ENCODE measurements at places on chromosomes 16 and 17.

DNA sequence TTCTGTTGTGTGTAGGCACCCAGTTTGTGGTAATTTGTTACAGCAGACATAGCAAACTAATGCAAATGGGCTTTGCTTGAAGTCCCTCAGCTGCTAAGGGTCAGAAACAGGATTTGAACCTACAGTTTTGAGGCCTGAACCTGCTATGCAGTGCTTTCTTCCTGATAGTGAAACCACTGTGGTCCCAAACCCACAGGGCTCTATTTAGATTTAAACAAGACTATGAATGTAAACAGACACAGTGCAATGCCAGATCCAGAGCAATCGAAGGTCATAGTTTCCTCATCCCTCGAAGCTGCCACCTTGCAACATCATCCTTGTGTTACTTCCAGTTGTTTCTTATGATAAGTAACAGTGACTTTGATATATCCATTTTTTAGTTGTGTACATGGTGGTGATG, 630.2 kb downstream of the WWOX start:
- no peak for DNase-seq

DNA sequence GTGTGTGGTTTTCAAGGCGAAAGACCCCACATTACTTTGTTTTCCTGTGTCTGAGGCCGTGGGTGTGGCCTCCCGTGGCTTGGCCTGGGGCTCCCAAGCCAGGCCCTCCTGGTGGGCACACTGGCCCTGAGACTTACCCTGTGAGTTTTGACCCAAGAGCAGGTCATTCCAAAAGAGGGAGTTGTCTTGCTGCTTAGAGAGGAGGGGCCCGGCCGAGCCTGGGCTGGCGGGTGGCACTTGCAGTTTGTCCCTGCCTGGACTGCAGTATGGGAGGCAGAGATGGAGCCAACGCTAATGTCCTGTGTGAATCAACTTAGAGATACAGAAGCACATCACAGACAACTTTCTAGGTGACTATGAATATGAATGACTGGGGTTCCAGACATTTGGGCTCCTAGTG, 22.7 kb downstream of the PLEKHG4 start:
- DNase-seq = no peak

DNA sequence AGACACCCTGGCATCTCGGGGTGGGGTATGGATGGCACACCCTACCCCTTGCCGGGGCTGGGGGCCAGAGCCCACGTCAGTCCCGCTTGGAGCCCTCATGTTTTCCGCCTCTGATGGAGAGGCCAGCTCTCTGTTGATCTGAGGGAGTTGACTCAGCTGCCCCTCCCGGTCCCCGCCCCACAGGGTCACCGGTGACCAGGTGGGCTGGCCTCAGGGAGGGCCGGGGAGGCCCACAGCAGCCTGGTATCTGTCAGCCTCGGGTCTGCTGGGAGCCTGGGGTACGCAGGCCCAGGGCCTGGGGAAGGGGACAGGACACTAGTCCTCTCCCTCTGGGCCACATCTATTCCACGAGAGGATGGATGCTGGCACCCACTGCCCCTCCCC, 109.5 kb upstream of the CIBAR2 start:
- DNase-seq = no peak

- no peak for DNase-seq
Observed at GRCh38 chr16:68710211-68710610, 26.9 kb upstream of the CDH1 start.

DNA sequence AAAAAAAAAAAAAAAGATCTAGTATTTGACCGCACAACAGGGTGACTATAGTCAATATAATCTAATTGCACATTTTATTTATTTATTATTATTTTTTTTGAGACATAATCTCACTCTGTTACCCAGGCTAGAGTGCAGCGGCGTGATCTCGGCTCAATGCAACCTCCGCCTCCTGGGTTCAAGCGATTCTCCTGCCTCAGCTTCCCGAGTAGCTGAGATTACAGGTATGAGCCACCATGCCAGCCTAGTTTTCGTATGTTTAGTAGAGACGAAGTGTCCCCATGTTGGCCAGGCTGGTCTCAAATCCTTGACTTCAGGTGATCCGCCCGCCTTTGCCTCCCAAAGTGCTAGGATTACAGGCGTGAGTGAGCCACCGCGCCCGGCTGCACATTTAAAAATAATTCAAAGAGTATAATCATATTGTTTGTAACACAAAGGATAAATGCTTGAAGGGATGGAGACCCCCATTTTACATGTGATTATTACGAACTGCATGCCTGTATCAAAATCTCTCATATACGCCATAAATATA, 794 bp downstream of the ANKS3 start:
- no peak for DNase-seq

GRCh38 chr16:52690468-52690867, 143.5 kb upstream of the TOX3 start:
- no peak for DNase-seq

DNA sequence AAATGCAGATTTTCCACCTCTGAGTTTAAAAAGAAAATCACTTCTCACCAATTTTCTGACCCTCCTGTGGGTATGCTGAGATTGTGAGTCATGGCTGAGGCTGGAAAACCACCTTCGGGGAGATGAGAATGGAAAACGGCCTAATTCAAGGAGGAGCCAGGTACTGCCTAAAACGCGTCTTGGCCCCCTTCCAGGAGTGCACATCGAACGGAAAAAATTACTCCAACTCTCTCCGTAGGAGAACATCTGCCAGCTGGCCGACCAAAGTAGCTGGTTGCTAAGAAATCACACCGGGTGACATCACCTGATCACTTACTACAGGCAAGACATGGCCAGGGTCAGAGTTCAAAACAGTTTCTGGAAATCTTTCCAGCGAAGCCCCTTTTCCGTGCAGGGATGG, 107.6 kb downstream of the ZNF423 start:
- DNase-seq = no peak

DNA sequence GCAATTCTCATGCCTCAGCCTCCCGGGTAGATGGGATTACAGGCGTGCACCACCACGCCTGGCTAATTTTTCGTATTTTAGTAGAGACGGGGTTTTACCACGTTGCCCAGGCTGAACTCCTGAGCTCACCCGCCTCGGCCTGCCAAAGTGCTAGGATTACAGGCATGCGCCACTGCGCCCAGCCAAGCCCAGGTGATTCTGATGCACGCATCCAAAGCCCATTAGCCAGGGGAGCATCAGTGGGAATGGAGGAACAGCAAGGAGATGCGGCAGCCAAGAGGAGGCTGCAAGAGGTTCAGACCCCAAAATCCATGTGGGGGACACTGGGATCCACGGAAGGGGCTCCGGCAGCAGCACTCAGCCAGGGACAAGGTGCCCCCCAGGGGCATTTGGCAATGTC, 12.1 kb downstream of the ATP2A3 start:
- DNase-seq = no peak

DNA sequence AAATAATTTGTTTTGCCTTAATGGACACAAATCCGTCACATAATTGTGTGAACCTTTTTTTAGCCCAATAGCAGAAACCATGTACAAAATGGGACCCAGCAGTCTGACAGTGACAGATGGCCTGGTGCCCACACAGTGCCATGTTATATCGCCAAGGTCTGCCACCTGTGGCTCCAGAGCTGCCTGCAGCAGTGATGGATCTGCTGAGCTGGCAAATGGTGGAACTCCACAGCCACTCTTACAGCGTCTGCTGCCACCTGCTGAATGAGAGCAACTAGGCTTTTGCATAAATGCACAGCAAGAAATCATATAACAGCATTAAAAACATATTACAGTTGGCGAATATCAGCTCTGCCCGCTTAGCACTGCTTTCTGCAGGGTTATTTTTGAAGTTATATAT, 59.4 kb downstream of the NUP93 start:
- no peak for DNase-seq

- DNase-seq = no peak
Observed at GRCh38 chr16:13780406-13781168, 139.4 kb upstream of the ERCC4 start.

- no peak for DNase-seq
Observed at GRCh38 chr16:12386192-12386591, 409.7 kb downstream of the SNX29 start.

GRCh38 chr17:50840311-50840851, 5.0 kb downstream of the WFIKKN2 start:
- DNase-seq = no peak

DNA sequence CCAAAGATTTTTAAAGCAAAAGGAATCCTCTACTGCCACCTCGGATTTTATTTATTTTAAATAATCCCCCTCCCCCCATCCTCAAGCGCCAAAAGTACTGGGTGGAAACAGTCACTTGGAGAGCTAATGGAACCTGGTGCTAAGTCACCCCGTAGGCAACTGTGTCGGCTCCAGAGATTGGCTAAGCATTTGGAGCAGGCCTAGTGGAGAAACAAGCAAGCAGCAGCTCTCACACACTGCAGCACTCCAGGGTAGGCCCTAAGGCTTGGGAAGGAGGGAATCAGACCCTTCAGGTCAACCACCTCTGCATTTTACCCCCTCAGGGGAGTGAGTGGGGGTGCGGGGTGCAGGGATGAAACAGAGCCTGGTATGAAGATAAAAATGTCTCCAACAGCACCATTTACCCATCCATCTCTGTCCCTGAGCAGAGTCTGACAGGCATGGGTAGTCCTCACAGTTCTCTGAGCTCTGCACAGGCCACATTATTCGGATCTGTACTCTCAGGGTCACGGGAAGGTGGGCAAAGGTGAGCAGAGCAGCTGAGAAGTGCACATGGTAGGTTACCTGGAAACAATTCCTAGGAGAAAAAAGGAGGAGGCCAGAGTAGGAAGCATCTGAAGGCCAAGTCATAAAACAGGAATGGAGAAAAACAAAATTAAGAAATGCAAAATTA, 27.2 kb upstream of the STAC2 start:
- no peak for DNase-seq

DNA sequence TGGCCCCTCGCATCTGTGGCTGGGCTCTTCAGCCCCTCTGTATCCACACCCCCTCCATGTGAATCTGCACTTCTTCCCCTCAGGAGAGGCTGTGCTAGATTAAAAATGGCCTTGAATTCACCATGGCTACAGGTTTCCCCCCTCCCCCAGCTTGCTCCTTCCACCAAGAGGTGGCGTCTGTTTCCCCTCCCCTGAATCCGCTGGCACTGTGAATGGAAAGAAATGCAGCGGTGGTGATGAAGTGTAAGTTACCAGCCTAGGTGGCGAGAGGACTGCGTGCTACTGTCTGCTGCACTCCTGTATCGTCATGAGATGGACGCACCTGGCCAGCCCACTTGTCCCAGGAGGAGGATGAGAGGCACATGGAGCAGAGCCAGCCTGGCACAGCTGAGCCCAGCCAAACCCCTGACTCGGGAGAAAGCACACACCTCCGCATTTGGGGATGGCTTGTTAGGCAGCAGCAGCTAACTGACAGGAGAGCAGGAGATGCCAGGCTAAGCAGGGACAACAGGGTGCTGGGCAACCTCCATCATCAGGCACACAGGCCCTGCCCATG, 26.2 kb downstream of the TNFRSF13B start:
- DNase-seq = no peak
